ENCODE measurements at places on chromosomes 5 and 9.

GRCh38 chr5:159226451-159226850, 17.1 kb upstream of the RNF145 start:
- DNase-seq: no peak

GRCh38 chr9:82333671-82334070, 345.1 kb downstream of the SPATA31D1 start:
- DNase-seq: no peak

GRCh38 chr9:71001780-71002386, 119.5 kb downstream of the TRPM3 start:
- DNase-seq: no peak

DNA sequence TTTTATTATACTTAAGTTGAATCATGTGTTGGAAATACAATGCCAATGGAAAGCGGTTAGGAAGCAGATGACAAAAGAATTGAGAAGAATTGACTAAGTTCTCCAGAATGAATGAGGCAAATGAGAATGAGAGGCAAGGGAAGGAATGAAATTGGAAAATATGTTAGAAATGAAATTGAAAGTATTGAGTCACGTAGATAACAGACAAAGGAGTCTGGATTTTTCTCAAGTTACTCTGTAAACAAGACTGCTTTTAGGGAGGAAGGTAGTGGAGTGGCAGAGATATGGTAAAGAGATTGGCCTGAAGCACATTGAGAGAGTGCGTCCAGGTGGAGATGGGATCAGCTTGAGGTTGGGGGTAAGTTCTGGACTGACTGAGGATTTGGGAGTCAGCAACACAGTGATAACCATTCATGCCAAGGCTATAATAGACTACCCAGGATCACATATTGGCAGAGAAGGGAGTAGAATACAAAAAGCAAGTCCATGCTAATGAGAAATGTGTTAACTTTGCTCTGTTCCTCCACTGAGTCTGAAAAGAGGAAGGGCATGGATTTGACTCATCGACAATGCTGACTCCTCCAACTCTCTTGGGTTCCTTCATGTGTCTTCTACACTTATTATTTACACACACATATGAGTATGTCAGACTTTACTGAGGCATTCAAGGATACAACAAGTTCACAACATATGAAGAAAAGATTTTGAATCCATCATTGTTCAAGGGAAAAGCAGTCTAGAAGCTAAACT, 814.2 kb upstream of the ZNF608 start:
- no peak for DNase-seq

DNA sequence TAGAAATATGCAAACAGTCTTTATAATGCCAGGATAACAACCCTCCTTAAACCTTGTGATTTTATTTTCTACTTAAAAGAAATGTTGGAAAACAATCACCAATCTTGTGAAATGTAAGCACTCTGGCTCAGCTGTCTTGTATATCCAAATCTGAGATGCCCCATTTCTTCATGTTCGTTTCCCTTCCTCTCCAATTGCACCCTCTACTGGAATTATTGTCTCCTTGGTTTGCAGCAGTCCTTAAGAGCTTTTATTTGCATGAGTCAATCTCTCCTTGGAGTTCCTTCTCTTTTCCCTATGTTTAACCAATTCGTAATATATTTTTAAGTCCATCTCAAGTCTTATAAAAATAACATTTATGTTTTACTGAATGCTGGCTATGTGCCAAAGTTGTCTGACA, 362.0 kb upstream of the CDH10 start:
- no peak for DNase-seq

DNA sequence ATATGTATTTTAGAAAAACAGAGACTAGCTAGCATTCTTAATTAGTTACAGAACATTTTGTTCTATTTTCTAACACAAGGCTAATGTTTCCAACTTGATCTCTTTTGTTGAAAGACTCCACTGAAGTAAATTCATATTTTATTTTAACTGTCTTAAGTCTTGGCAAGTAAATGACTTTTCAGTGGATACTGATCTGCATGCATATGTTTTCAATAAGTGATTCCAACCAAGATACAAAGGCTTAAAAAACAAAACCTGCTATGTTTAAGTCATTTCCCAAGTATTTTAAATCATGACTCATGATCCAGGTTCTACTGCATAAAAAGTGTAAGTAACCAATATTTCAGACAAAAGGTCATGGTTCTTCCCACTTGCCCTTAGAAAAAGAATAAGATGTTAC, 5.7 kb downstream of the CDO1 start:
- no peak for DNase-seq

GRCh38 chr5:74516211-74516636, 124.3 kb downstream of the ENC1 start:
- DNase-seq: no peak

- DNase-seq: no peak
These were observed 2.5 kb upstream of the YTHDC2 start for GRCh38 chr5:113510836-113511451.

GRCh38 chr5:170218726-170219125, 14.1 kb upstream of the C5orf58 start:
- no peak for DNase-seq

GRCh38 chr5:143230676-143230996, 172.8 kb downstream of the NR3C1 start:
- DNase-seq: no peak

GRCh38 chr5:10501554-10502075, 59.9 kb downstream of the ROPN1L start:
- no peak for DNase-seq

- no peak for DNase-seq
These were observed 240.9 kb upstream of the TBCA start for GRCh38 chr5:78016863-78017529.

- DNase-seq: no peak
These were observed 28.6 kb upstream of the FEM1C start for GRCh38 chr5:115573133-115573532.

DNA sequence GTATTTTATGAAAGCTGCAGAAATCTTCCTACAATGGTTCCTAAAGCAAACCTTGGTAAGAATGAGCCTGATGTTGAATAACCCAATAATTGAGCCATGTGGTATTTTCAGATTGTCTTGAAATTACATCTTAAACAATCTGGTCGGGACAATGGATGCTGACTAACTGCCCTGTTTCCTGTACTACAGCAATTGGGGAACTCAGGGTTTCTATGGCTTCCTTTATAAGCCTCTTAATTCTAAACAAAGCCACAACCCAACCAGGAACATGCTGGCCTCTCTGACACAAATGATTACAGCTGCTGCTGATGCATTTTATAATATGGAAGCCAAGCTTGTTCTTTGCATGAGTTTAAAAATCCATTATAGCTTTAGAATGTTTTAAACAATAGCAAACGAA, 30.2 kb downstream of the PTPN3 start:
- DNase-seq: no peak

DNA sequence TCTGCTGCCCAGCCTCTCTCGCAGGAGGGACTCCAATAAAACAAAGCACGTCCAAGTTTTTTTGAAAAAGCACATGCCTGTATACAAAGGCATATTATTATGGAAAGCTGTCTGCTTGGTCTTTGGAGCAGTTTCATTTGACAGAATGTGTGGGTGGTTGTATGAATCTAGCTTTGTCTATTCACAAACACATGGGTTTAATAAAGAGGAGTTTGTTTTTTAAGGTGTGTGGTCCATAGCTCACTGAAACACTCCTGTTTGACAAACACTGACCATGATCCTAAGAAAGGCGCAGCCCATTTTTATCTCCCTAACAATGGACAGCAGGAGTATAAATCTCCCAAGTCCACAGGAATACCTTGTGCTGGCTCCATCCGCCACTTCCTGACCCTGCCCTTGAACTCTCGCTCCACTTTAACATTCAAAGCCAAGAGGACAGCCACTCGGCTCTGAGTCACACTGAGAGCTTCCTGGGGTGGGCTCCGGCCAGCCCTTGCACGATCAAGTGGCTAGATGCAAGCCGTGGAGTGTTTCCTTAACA, 371.9 kb downstream of the EBF1 start:
- DNase-seq: no peak

Data from T-helper 9 cell (primary cell).